Fibroblast of skin of scalp (primary cell): ENCODE measurements at places on chromosomes 16 and 17.
A peak's percentile ranks its signal among the peaks of the same experiment; 100 is the strongest.

DNA sequence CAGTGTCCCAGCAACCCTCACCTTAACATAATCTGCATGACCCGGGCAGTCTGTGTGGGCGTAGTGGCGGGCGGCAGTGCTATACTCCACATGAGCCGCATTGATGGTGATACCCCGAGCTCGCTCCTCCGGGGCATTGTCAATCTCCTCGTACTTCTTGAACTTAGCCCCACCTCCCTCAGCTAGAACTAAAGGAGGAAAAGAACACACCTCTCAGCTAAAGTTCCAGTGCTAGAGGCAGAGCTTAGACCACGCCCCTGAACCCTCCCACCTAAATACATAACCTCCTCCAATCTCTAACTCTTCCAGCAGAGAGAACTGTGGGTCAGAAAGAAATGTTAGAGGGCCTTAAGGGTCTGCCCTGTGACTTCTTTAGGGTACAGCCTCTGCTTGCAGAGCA, 855 bp downstream of the TUFM start:
- DNase-seq, result no peak

GRCh38 chr16:62638964-62639870, 603.0 kb upstream of the CDH8 start:
- DNase-seq, result peak; percentile 70

GRCh38 chr17:66138120-66138519, 53.8 kb downstream of the CEP112 start:
- no peak for DNase-seq

DNA sequence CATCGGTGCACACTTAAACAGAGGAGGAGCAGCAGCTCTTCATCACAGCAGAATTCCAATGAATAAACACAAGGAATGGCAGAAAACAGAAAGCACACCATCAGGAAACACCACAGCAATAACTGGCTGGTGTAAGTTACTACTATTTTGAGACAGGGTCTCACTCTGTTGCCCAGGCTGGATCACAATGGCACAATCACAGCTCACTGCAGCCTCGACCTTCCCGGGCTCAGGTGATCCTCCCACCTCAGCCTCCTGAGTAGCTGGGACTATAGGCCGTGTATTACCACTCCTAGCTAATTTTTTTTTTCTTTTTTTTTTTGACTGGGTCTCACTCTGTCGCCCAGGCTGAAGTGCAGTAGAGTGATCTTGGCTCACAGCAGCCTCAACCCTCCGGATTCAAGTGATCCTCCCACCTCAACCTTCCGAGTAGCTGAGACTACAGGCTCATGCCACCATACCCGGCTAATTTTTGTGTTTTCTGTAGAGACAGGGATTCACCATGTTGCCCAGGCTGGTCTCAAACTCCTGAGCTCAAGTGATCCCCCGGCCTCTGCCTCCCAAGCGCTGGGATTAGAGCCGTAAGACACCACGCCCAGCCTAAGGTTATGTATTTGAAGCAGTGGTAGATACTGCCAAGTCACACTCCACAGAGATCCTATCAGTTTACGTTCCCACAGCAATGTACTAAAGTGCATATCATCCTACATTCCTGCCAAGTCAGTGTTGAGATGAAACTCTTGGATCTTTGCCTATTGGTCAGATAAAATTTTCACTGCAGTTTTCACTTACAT, 20.7 kb downstream of the TRAP1 start:
- DNase-seq, result peak; percentile 74

DNA sequence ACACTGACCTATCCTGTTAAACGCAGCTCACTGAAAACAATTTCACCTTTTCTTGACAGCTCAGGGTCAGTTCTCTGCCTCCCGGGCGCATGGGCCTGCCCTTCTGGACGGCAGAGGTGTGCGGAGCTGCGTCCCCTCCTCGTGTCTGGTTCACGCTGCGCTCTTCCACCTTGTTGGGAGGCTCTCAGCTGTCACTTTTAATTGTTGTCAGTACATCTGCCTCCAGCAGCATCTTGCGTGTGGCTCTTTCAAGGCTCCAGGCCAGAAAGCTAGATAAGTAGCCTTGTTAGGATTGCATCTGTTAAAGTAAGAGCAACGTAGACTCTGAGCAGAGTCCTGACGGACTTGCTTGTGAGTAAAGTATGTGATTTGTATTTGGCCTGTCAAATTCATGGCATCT, 59.4 kb downstream of the MGAT5B start:
- DNase-seq, result no peak
